Naive thymus-derived CD4-positive, alpha-beta T cell (primary cell): ENCODE measurements at places on chromosomes 5 and 9. TPM values are rescaled to one million over a fixed set of nuclear protein-coding genes. Genes with fewer than 3 reads are reported as not detected.

GRCh38 chr5:40988746-40989510, 79.6 kb downstream of the C7 start:
- DNase-seq = no peak

Gene CD72
- total RNA-seq = 7.2 TPM

DNA sequence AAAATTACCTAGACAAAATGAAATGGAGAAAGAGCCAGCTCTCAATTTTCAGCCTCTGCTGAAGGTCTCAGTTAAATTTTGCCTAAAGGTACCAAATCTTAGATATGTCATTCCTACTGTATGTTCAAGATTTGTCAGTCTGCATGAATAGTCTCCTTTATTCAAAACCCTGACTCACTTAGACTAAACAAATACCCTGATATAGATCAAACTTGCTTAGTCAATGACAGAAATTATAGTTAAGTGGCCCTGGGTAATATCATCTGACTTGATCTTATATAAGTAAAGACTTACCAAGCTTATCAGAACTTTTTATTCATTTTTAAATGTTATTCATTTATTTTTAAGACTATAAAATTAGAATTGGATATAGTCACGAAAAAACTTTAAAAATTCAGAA, 12.2 kb downstream of the MEGF9 start:
- no peak for DNase-seq

DNA sequence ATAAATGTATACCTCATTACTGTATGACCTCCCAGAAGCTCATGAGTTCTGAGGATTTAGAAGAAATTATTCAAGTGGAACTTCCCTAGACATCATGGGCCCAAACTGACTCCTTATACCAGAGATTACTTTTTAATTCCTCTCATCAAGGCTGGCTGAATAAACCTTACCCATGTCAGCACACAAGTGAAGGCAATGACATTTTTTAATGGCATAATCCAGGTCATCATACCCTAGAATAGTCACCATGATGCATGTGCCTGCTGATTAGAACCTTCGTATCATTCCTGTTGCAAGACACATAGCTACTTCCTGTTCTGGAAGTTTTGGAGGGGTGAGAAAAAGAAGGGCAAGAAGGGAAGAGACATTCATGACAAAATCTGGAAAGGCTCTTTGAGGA, 49.8 kb upstream of the IFNK start:
- DNase-seq = no peak

DNA sequence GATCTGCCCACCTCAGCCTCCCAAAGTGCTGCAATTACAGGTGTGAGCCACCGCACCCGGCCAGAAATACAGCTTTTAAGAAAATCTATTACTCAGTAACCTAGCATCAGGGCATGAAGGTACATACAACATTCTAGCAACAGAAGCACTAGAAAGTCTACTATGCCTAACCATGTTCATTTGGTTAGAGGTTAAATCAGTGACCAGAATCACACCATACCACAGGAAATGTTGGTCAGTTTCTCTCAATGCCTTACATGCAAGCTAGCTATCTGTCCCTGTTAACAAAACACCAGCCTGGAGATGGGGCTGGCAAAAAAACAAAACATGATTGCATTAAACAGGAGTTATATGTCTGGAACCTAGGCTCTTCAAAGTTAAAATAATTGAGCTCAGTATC, 104.1 kb downstream of the STRBP start:
- DNase-seq = no peak

DNA sequence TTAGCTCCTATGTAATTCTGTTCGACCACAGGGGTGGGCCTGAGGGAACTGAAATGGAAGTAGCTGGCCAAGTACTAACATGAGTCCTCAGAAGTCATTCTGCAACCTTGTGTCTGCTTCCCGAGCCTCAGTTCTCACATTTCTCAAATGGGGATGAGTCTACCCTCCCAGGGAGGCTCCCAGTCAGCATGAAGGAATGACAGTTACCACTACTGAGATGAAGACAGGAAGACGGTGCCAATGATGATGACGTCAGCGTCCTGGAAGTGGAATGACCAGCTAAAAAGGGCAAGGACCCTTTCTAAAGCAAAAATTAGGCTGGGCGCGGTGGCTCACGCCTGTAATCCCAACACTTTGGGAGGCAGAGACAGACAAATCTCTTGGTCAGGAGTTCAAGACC, 6.8 kb downstream of the PIP5KL1 start:
- DNase-seq = no peak

Gene MSX2
- not detected for total RNA-seq

DNA sequence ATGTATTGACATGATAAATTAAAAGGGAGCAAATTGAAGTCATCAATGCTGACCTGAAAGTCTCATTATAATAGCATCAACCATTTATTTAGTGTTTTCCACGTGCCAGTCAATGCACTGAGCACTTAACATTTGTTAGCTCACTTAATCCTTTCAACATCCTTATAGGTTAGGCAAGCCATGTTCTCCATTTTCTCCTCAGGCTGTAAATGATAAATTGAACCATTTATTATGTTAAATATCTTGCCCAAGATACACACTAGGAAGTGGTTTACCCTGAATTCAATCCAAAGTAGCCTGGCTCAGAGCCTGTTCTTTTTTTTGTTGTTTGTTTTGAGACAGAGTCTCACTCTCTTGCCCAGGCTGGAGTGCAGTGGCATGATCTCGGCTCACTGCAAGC, 25.0 kb upstream of the SNX2 start:
- DNase-seq = no peak

GRCh38 chr5:132751444-132751843, 4.2 kb downstream of the CCNI2 start:
- DNase-seq = no peak

- no peak for DNase-seq
Measured at GRCh38 chr5:175548626-175549311, 70.4 kb downstream of the SFXN1 start.

Gene SURF4
- 196 and 197 TPM in 2 replicates for total RNA-seq

DNA sequence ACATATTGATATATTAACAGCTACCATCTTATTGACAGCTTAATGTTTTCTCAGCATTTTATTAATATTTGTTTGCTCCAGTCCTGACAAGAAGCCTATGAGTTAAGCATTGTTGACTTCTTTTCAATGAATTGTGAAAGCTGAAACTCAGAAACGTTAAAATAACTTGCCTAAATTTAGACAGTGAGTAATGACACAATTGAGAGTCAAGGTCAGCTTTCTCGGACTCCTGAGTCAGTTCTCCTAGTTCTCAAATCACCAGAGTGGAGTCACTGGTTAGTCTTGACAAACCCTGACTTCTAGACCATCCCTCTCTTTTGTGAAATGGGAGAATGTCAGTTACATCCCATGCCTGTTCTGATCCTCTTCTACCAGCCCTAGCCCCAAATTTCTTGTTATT, 222.7 kb upstream of the ACO1 start:
- DNase-seq = no peak

Gene ADGRV1
- 0.32 TPM for total RNA-seq

DNA sequence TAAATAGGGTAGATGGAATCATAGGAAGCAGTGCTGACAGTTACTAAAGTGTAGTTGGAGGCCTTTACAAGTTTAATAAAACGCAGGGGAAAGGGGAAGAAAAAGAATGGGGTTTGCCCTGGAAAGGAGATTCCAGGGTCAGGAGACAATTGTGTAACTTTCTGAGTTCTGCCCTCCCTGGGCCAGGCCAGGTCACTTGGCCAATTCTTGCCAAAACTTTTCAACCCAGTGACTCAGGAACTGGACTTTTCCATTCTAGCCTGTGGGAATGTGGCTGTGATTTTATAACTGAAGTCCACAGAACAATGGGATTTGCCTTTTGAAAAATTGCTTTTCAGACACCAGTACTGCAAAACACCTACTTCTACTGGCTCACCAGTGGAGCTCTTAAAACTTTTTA, 289.8 kb upstream of the ANKRD55 start:
- DNase-seq = no peak
